ENCODE measurements at places on chromosomes 7 and 10. TPM values are rescaled to one million over a fixed set of nuclear protein-coding genes. Genes with fewer than 3 reads are reported as not detected.

Gene HOXA5
- 9.4 TPM for total RNA-seq

GRCh38 chr7:119482671-119483070, 790.3 kb upstream of the KCND2 start:
- DNase-seq = no peak

Gene GHRHR
- not detected for total RNA-seq

Gene SLC35G1
- 6.4 TPM for total RNA-seq

GRCh38 chr10:29023678-29024077, 265.2 kb upstream of the LYZL1 start:
- peak; percentile 33 for DNase-seq

Measured in LHCN-M2 (cell line).